ENCODE measurements at places on chromosomes 7 and 10. TPM values are rescaled to one million over a fixed set of nuclear protein-coding genes. Genes with fewer than 3 reads are reported as not detected.

LRRC18 gene
- not detected for total RNA-seq

CAV2 gene
- 74.9 TPM for total RNA-seq

DNA sequence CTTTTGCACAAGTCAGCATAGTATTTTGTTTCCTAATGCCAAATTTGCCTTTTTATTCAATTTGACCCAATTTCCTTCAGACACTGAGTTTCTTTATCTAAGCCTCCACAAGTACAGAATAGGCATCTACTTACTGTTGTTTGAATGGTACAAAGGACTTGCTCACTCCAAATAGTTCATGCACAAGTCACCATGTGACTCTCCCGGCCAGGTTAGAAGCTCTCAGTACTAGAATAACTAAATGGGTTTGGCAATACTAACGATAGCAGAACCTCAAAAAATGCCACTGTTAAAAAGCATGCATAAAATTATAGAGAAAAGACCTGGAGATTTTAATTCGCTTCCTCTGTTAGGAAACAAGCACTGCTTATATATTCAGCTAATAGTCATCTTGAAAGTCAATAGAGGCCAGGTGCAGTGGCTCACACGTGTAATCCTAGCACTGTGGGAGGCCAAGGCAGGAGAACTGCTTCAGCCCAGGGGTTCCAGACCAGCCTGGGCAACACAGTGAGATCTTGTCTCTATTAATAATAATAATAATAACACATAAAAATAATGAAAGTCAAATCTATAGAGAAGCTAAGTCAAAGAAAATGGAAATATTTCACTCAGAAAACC is 335.8 kb upstream of the MBL2 start:
- DNase-seq: no peak

GRCh38 chr7:100682991-100683658 is 9.6 kb downstream of the GNB2 start:
- no peak for DNase-seq

DNA sequence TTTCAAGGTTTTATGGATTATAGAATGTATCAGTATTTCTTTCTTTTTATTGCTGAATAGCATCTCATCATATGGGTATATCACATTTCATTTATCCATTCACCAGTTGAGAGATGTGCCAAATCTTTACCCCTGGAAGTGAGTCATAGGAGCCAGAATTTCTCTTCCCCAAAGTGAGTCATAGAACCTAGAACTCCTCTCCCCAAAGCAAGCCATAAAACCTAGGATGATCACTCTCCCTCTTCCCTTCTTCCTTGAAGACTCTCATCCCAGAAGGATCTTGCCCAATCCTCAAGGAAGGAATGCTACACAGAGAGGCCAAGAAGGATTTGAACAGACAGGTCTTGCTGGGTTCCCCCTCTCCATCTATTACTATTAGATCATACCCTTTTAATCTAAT is 199.9 kb downstream of the EVX1 start:
- DNase-seq: peak; percentile 88

- peak; percentile 1 for DNase-seq
Observed at GRCh38 chr10:8919280-8919679, 864.8 kb downstream of the GATA3 start.

DNA sequence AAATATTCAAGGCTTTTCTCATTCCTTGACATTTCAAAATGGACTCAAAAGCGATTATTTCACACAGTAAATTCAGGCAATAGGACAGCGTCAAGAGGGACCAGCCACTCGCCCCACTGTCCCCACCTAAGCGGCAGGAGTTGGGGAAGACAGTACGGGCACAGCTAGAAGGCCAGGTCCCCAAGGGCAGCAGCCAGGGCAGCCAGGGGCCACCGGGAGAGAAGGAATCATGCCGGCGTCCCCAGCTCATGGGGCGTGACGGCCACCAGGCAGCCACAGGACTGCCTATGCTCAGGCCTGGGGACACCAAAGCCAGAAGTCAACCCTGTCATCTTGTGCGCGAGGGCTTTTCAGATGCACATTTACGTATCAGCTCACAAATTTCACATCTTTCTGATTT is 225.7 kb upstream of the PPP2R2D start:
- DNase-seq: no peak

GRCh38 chr7:100093498-100093897 is 4.7 kb downstream of the COPS6 start:
- no peak for DNase-seq

- peak; percentile 61 for DNase-seq
Observed at GRCh38 chr10:102229810-102230263, 3.7 kb downstream of the ELOVL3 start.

All from RPMI7951 (cell line).